ENCODE measurements at places on chromosomes 12 and 14.

DNA sequence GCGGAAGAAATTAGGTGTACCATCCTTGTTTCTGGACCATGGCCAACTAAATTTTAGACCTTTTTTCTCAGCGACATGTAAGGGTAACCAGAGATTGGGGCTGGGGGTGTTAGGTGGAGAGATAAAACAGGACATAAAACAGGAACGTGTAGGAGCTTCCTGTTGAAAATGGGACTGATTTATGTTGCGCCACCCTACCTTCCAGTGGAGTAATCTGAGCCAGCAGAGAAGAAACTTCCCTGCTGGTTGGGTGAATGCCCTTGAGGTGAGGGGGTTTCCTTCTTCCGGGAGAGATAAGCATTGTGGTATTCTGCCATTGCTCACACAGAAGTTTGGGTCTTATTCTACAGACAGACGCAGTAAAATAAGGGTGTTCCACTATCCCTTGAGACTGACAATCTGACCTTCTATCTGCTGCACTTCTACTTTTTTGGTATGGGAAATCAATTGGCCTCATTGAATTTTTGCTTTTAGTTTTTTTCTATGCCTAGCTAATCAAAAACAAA is 417.6 kb downstream of the PCNX1 start:
- no peak for DNase-seq

DNA sequence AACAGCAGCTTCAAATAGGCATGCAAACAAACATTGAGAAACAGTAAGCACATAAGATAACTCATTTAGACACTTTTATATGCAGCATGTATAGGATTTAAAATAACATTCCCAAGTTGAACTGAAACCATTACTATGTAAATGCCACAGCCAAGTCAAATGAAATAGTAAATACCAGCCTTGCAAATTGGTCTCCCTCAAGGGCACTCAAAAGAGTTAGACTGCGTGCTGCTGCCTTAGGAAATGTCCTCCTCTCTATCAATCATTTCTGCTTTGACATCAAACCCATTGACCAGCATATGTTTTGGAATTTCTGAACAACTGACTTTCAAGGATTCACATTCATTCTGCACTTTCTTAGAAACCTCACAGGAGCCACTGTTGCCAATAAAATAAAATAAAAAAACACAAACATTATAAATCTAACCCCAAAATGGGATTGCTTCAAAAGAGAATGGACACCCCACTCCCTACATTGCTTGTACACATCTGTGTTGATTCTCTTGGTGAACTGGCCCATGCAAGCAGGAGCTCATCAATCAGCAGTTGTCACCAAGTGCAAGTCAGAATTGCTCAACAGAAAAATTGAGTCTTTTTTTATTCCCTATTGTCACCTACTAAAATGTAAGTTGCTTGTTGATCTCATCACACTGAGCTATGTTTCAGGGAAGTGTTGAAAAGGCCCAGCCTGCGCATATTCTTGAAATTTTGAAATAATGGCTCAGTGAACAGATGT is 256.2 kb downstream of the DAD1 start:
- no peak for DNase-seq

DNA sequence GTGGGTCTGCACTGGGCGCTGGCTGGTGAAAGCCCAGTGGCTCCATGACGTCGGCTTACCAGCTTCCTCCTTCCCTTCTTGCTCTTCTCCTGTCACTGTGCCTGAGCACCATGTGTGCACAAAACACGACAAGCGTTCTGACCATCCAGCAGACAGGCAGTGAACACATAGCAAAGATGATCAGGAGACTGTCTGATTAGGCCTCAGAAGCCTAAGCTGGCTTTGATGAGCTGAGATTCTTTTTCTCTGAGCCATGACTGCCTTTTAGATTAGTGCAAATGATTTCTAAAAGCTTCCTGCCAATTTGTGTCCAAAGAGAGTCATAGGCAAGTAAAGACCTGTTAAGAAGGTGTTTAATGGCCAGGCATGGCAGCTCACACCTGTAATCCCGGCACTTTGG is 83.1 kb downstream of the AACS start:
- no peak for DNase-seq

DNA sequence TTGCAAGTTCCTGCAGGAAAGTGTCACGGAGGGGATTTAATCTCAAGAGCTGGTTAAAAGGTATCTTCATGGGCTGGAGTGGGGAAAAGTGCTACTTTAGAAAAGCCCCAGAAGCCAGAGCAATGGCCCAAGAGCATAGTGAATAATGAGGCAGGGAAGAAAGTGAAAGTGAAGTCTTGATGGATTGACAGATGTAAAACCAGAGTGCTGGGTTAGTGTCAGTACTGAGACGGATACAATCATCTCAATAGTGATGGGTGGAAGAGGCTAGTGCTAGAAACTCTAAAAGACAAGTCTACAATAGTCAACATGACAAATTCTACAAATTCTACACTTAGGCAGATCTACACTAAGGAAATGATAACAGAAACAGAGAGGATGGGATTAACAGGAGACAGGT is 68.1 kb downstream of the CIT start:
- no peak for DNase-seq

All from omental fat pad (tissue), 4 donors.